GF-D8 (cell line): ENCODE measurements at places on chromosomes 11 and 22.

- DNase-seq: no peak
Observed at GRCh38 chr11:134558258-134558835, 146.3 kb upstream of the B3GAT1 start.

DNA sequence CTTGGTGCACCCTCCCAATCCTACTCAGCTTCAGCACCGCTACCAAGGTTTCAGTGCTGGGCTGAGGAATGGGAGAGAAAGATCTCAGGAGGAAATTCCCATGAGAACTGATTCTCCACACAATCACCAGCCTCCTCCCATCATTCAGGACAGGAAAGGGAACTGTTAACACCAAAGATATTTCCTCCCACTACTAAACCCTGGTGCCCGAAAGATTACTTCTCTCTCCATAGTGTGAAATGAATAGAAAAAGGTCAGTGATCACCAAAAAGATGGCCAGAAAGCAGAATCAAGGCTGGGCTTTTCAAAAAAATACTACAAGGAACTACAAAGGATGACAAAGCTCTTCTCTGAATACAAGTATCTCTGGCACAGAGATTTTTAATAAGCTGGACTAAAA, 26.1 kb downstream of the TCIRG1 start:
- DNase-seq: no peak

DNA sequence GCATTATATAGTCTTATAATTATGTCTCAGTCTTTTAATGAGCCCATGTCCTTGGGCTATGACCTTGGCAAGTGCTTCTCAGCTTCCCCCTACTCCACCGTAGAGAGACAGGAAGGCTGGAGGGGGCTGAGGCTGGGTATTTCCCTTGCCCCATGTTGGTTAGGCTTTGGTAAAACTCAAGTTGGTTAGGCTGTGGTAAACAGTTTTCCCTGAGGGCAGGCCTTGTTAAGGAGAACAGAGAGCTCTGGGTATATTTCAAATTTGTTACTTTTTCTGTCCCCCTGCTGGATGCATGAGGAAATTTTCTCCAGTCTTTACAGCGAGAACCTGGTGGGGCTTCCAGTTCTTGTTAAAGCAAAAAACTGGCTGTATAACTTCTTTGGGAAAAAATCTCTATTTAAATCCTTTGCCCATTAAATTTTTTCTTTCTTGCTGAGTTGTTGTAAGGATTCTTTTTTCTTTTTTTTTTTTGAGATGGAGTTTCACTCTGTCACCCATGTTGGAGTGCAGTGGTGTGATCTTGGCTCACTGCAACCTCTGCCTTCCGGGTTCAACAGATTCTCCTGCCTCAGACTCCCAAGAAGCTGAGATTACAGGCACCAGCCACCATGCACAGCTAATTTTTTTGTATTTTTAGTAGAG, 12.2 kb upstream of the DCHS1 start:
- DNase-seq: no peak

- no peak for DNase-seq
Observed at GRCh38 chr11:120550007-120550406, 38.5 kb downstream of the GRIK4 start.

DNA sequence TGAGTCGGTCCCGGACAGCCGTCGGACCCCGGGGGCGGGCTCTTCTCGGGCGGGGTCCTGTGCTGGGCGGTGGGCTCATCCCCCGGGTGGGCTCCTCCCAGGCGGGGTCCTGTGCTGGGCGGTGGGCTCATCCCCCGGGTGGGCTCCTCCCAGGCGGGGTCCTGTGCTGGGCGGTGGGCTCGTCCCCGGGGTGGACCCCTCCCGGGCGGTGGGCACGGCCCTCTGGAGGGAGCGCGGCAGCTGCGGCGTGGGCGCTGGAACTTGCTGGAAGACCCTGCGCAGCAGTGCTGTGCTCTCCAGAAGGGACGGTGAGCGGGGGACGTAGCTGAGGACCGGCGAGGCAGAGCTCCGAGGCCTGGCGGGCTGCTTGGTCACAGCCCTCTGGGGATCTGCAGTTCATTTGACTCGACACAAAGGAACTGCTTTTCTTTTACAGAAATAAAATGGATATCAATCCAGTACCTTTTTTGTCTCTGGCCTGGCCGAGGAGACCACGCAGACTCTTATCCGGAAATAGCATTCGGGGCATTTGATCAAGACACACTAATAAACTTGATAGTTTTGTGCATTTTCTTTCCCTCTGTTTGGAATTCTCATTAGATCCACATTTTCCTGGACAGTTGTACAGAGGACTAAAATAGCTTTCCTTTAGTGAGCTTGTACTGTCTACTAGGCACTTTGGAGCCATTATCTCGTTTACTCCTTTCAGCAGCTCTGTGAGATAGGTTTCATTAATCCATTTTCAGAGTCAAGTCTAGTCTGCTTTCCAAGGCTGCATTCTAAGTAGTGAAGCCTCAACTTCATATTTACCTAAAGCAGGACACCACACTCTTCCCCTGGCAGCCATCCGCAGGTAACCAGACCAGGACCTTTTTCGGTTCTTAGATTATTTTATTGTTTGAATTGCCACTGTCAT, 812 bp downstream of the JAM3 start:
- DNase-seq: no peak

- no peak for DNase-seq
Observed at GRCh38 chr11:3133261-3134217, 31.6 kb downstream of the OSBPL5 start.

DNA sequence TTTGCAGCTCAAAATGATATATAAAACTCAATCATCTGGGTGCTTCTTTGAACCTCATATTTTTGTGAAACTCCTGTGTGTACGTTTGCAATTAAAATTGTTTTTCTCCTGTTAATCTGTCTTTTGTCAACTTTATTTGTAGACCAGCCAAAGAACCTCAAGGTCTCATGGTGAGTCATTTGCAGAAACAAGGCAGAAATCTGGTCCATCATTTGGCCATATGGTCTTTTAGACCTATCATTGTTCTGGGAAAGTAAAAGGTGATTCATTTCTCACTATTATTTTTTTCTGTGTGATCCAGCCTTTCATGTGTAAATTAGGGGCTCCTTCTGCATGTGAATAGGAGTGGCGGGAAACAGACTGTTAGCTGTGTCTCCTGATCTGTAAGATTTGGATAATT, 399.1 kb upstream of the DDI1 start:
- DNase-seq: no peak

DNA sequence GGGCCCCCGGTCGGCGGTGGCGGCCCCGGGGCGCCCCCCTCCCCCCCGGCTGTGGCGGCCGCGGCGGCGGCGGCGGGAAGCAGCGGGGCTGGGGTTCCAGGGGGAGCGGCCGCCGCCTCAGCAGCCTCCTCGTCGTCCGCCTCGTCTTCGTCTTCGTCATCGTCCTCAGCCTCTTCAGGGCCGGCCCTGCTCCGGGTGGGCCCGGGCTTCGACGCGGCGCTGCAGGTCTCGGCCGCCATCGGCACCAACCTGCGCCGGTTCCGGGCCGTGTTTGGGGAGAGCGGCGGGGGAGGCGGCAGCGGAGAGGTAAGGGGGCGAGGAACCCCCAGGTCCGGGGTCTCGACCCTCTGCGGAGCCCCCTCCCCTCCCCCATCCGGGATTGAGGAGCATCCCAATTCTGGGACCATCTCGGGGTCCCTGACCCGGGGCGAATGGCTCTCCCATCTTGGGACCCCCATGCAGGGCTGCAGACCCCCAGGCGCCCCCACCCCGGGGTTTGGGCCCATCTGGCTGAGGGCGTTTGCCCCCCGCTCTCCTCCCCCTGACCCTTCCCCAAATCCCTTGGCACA, 431 bp downstream of the KMT2A start:
- no peak for DNase-seq
